Urinary bladder (tissue), 4 donors: ENCODE measurements at places on chromosomes 2 and 18.

DNA sequence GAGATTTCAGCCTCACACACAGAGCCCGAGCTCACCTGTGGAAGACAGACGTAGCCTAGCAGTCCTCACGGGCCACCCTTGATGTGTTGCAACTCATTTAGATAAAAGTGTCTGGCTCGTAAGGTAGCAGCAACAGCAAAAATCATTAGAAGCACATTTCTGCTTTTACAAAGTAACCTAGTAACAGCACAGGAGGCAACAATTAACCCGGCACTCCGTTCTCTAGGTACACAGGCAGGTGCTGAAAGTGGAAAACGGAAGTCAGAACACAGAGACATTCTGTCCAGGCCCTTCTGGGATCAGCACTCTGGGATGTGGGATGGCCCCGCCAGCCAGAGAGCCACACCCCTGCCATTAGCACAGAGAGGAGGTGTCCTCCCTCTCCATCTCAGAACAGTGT is 99.3 kb downstream of the KLHL29 start:
- DNase-seq, result no peak

DNA sequence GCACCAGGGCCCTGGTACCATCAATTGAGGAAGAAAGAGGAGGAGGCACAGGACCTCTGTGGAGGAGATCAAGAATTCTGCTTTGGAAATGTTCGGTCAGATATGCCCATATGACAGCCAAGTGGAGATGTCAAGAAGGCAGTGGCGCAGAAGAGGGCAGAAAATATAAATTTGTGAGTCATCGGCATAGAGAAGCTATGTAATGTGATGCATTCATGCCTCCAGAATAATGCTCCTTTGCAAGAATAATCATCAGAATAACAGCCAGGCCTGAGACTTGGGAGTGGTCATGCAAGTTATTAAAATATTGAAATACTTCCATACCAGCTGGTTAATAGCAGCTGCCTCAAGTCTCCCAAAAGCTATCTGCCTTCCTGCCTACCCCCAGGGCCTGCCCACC is 32.1 kb upstream of the SCG2 start:
- no peak for DNase-seq

DNA sequence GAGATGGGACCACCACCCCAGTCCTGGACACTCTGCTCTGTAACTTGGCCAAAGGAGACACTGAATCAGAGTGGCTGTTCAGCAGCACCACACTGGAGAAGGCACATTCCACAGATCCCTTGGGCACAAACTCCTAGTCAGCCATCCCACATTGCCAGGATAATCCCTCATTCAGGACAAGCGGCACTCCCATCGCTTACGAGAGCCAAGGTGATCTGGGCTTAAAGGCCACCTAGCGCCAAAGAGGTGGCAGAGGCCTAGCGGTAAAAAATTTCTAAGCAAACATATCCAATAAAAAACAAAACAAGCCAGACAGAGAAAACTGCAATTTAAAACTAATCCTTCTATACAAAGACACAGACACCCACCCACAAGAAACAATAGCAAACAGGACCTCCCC is 62.2 kb downstream of the EPB41L3 start:
- DNase-seq, result no peak

DNA sequence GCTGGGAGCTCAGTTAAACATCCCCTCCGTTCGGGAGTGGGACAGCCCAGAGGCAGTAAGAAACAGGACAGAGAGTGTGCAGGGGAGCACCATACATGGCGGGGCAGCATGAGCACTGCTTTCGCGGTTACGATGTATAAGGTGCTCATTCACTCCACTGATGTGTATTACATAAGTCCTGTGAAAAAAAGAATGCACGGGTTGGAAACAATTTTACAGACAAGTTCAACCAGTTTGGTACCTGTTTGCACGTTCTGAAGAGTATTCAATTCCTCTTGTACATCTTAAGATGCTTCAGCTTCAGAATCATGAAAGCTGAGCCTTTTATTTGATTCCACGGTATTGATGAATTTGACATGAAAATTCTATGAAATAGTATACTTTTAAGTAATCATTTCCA is 97.8 kb upstream of the NETO1 start:
- no peak for DNase-seq

- DNase-seq, result no peak
These were observed 40.9 kb downstream of the UBE2E3 start for GRCh38 chr2:181021199-181021789.
